Gastroesophageal sphincter (tissue), 4 donors: ENCODE measurements at places on chromosomes 13 and 19.

- ATAC-seq, result no peak
These were observed 29.0 kb downstream of the ZNF627 start for GRCh38 chr19:11626252-11626651.

DNA sequence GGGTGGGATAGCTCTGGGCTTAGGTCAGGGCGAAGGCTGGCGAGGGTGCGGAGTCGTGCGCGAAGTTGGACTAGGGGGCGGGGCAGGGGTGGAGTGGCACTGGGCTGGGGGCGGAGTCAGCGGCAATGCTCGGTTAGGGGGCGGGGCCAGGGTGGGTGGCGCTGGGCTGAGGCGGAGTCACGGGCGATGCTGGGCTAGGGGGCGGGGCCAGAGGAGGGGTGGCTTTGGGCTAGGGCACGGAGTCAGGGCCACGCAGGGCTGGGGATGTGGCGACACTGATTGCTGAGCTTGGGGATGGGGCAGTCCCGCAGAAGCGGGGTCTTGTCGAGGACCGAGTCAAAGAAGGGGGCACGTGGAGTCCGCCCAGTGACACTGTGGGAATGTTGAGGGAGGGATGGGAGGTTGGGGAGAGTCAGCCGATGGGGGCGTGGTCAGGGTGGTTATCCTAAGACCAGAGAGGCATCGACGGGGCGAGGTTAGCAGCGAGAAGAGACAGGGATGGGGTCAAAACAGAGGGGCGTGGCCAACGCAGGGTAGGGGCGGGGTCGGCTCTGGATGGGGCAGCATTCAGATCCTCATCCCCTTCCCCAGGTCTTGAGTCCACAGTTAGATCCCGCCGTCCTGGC, 8.7 kb downstream of the HOMER3 start:
- peak; percentile 79 for ATAC-seq

GRCh38 chr19:16875584-16876555, 12.9 kb upstream of the F2RL3 start:
- no peak for ATAC-seq

GRCh38 chr13:80551650-80552497, 210.9 kb upstream of the SPRY2 start:
- ATAC-seq, result no peak

- no peak for ATAC-seq
These were observed 24.2 kb upstream of the TTYH1 start for GRCh38 chr19:54390942-54391577.

DNA sequence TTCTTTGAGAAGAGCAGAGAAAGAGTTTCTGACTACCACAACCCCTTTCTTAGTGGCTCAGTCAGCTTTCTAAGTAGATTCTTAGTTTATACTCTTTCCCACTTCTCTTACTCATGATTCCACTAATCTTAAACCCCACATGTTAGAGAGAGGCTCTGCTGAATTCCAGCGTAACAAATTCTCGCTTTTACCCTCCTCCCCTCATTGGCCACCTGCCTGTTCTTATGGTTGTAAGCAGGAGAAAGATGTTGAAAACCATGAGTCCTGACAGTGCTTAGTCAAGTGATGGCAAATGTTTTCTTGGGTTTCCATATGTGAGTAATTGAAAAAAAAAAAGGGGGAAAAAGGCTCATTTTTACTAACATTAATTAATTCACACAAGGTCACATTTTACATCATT, 125.9 kb downstream of the ZDHHC20 start:
- ATAC-seq, result no peak

DNA sequence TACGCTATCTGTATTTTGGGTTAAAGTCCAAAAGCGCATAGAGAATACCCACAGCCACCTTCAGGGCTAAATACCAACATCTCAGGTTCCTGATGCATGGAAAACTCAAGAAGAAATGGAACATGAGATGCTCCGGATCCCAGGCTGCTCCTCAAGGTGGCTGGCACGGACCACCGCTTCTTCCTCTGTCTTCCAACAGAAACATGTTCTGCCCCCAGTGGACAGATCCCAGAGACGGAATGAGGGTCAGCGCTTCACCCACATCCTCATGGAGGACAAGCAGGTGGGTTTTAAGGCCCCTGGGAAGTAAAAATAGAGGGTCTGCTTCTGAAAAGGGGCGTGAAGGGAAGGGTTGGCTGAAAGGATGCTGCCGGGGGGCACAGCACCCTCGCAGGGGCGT, 17.3 kb downstream of the COL4A1 start:
- ATAC-seq, result no peak

GRCh38 chr19:791567-792305, 5.5 kb upstream of the PTBP1 start:
- no peak for ATAC-seq

- ATAC-seq, result peak; percentile 40
These were observed 1.1 kb downstream of the ISYNA1 start for GRCh38 chr19:18436671-18437490.

DNA sequence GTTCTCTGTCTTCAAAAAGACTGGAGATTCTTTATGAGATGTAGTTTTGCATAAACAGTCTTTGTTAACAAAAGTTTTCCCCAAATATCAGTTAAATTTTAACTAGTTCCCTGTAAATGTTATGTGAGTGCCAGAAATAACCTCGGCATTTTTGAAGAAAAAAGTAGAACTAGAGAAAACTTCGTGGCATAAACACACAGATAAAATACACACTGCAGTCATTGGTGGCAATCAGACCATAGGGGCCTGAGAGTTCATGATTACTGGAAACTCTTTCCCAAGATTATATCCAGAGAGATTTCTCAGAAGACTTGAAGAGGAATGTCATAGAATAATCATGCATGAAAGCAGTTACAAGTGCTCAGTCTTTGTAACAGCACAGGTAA, 190.0 kb downstream of the MZT1 start:
- no peak for ATAC-seq

DNA sequence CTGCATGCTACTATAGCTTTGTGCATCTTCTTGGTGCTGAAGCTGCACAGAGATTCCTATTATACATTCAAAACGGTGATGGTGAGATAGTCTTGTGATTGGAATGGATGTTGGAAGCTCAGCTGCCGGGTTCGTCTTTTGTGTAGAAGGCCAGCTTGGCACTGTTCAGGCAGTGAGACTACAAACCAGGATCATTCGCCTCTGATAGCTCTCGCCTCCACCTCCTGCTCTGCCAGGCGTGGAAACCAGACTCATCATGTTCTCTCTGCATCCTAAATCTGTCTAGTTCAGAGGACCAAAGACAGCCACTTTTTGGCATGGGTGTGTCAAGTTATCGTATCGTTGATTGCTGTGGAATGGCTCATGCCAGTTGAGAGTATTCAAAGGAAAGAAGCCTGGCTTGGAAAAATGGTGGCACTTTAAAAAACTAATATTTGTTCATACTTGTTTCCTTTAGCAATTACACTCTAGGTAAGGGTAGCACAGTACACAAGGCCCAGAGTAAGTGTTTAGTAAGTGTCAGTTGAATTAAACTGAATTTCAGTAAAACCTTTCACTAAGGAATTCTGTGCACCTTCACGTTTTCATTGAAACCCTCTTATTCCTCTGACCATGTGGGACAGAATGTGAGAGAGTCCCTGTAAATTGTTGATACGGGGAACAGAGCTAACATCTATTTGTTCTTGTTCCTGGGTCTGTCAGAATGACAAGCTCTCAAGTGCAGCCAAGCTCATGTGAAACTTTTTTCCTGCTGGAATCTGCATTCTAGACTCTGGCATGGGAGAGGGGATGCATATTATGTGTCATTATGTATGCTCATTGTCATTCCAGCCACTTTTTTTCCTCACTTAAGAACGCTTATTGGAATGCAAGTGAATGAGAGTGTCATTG, 69.8 kb downstream of the DPY19L3 start:
- no peak for ATAC-seq

DNA sequence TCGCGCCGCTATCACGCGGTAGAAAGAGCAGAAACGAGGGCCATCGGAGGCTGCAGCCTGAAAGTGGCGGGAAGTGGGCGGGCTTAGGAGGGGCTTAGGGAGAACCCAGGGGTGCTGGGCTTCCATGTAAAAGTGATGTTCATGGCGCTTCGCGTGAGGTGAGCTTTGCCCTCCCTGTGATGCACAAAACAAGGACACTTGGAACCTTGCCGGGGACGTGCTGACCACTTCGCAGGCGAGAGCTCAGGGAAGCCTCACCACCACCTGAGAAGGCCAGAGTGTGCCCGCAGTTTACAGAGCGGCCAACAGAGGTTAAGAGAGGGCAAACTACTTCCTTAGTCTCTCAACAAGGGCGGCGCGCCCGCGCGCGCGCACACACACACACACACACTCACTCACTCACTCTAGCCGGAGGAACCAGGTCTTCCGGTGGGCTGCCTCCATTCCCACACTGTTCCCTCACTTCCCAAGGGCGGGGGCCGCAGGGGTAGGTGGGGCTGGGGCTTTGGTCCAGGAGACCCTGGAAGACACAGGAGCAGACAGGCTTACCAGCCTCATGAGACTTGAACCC, 651 bp downstream of the GAPDHS start:
- ATAC-seq, result no peak

DNA sequence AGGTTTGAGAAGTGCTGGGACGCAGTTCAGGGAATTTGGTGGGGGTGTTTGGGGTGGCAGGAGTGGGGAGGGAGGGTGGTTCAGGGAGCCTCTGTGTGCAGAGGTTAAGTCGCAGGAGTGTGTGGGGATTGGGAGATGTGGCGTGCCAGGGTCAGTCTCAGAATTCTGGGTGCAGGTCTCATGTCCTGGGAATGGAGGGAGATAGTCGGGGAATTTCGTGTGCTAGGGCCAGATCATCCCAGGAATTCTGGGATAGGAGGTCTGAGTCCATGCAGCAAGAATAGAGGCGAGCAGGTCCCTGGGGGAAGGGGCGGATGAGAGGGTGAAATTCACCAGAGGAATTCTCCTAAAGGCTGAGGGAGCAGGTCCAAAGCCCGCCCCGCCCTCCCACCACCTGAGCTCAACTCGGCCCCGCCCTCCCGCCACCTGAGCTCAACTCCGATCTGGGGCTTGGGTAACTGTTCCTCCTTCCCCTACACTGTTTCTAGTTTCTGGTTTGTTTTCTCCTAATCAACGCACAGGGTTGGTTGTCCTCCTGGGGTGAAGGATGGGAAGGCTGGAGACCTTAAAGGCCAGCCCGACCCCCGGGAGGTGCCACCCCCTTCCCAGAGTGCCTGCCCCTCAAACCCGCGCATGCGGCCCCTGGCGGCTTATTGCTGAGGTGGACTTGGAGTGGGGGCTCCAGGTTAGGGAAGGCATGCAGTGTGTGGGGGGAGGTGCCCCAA, 15.2 kb downstream of the KCNC3 start:
- ATAC-seq, result no peak
